ENCODE measurements at places on chromosomes 11 and 22.

DNA sequence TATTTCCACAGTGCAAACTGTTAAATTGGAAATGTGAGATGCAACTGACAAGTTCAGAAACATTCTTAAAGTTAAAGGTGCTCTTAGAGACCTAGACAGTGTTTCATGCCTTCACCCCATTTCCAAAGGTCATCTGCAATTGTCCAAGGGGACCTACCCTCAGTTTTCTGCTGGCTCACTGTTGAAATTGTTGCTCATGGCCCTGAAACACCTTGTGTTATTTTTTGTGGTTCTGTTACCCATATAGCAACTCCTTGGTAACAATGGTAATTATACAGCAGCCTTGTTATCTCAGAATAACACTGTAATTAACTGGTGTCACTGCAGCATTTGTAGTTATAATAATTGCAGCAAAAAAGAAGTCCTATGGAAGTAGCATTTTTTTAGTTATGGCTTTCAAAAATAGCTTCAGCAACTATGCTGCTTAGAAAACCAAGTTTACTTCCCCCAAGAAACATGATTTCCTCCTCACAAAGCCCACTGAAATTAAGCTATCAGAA, 49.2 kb upstream of the CCDC34 start:
- no peak for DNase-seq

GRCh38 chr22:45009606-45010531, at the start of gene PHF21B:
Gene PHF21B, minus strand, starts transcription at chr22:45010005. Its CDS starts 456 bp downstream, at chr22:45009549.
- DNase-seq, result no peak

DNA sequence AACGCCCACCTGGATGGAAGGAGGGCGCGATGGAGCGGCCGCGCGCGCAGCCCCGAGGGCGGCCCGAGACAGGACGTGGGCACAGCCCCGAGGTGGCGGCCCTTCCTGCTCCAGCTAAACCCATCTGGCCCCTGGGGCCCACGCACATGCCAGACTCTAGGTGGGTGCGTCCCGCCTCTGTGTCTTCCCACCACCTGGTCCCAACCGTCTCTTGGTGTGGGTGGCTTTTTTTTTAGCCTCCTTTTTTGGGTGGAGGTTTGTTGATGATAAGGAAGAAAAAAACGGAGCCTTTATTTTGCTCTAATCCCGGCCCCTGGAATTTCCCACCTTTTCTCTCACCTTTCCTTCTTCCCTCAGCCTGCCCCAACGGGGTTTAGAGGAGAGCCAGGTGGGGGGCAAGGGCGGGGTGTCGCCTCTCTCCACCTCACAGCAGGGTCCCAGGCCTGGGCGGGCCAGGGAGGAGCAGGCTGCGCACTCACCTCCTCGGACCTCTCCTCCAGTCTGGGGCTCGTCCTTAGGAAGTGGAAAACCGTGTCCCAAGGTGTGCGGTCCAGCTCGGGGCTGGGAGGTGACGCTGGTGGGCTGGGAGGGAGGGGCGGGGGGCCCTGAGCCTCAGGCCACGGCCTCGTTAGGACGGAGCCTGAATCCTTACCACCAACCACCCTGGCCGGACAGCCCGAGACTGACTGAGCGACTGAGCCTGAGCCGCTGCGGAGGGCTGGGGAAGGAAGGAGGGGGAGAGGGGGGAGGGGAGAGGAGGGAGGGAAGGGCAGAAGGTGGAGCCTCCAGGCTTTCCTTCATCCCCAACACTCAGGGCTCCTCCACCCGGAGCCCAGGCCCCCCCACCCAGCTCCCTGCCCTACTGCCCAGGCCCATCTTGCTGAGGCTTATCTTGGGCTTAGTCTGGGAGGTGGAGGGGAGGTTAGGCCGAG, at the start of gene SOX10:
Gene SOX10 (minus strand): TSS at position 696 of the 932 bp plus-strand sequence. CDS start 771 bp downstream, outside the sequence.
- DNase-seq, result no peak

GRCh38 chr11:90100431-90100830, 14.7 kb downstream of the UBTFL1 start:
- no peak for DNase-seq

GRCh38 chr11:80457823-80458222, 1017.0 kb upstream of the TENM4 start:
- DNase-seq, result no peak

- DNase-seq, result no peak
Observed at GRCh38 chr11:844693-845644, 2.3 kb downstream of the TSPAN4 start.

GRCh38 chr11:64262271-64263002, 11.1 kb downstream of the PLCB3 start:
- DNase-seq, result no peak
